ENCODE measurements at places on chromosomes 2 and 18. TPM values are rescaled to one million over a fixed set of nuclear protein-coding genes. Genes with fewer than 3 reads are reported as not detected.

Gene CLIP4
- 35.1 TPM for total RNA-seq

DNA sequence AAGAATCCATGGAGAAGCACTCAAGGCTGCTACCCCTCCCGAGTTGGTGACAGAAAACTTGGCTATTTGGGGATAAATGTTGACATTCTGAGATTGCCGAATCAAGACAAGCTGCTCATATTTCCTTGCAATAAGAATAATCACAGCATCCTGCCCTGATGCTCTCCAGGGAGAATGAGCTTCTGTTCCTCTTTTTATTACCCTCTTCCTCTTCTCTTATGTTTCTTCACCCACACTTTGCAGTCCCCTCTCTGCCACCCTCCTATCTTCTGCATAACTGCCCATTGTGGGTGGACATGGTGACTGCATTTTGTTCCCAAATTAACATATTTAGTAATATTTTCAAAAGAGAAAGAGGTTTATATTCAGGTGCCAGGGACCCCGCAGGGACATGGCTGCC, 11.9 kb upstream of the MSGN1 start:
- ATAC-seq, result no peak

Gene TRABD2A
- 0.24 TPM for total RNA-seq

Gene CENPA
- total RNA-seq, result 10.2 TPM

Gene IL1RL1
- total RNA-seq, result 2.8 TPM

- ATAC-seq, result no peak
Observed at GRCh38 chr2:128447538-128447995, 128.9 kb upstream of the HS6ST1 start.

GRCh38 chr2:4903656-4904348, 788.4 kb upstream of the SOX11 start:
- no peak for ATAC-seq

DNA sequence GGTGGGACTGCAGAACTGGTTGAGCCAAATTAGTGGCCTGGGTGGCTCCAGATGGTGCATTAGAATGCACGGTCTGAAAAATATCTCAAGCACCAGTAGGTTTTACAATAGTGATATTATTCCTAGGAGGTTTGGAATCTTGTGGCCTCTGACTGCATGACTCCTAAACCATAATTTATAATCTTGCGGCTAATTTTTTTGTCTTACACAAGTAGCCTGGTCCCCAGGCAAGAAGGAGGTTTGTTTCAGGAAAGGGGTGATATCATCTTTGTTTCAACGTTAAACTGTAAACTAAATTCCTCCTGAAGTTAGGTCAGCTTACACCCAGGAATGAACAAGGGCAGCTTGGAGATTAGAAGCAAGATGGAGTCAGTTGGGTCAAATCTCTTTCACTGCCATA, 98.9 kb upstream of the ARL4C start:
- no peak for ATAC-seq

GRCh38 chr2:219384083-219384713, 3.5 kb downstream of the DNPEP start:
- no peak for ATAC-seq

Gene CD8B
- total RNA-seq, result not detected

DNA sequence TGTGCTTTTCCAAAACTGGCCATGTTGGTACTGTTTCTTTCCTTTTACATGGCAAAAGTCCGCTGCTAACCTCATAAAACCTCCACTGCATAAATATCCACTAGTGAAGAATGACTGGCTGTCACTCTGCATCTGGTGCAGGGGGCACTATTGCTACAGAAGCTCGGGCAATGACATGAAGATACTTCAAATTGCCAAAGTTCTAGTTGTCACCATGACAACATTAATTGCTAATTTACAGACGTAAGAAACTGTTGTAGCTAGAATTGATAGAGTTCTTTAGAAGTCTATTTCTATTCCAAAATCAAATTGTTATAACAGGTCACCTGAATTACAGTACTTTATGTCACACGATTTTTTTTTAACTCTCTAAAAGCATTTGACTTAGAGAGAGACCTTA, 845 bp downstream of the CFAP210 start:
- no peak for ATAC-seq

GRCh38 chr18:46916551-46917107, 678 bp downstream of the PIAS2 start:
- ATAC-seq, result no peak

DNA sequence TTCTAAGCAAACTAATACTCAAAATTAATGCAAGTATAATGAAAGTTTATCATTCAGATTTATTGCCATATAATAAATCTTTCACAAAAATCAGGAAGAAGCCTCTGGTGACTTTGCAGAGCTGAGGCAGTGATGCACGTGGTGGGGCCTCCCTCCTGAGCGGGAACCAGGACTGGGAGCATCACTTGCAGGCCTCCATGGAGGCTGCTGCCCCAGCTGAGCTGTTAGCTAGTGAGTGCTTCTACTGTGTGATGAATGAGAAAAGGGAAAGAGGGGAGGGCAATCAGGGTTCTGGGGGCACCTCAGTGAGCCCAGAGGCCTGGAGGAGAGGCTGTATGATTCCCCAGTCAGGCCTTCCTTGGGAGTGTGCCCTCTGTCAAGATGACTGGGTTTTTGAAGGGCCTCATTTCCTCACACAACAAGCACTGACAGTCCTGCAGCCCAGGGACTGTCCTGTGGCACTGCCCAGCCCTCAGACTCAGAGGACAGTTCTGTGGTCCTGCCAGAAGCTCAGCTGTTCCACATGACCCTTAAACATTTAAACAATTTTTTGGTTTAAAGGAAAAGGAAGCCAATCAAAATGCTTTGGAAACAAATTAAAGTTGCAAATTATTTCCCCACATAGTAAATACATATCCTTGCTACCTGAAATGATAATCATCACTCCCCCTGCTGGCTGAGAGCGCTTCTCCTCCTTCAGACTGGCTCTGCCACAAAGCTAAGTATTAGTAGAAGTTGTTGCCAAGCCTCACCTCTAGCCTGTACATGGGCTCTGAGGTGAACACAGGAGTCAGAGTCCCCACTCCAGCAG, 90.9 kb upstream of the SMAD7 start:
- ATAC-seq, result peak; percentile 65

Gene DLX2
- total RNA-seq, result not detected

- no peak for ATAC-seq
Observed at GRCh38 chr2:63553049-63553448, 35.2 kb downstream of the WDPCP start.

GRCh38 chr2:240851078-240851991, 17.3 kb upstream of the AGXT start:
- ATAC-seq, result peak; percentile 91

- ATAC-seq, result no peak
Observed at GRCh38 chr2:21333684-21334083, 209.9 kb downstream of the TDRD15 start.

Gene CD226
- total RNA-seq, result 0.44 TPM

Gene TBR1
- total RNA-seq, result not detected

Gene RGPD4
- not detected for total RNA-seq

- no peak for ATAC-seq
Observed at GRCh38 chr2:172446474-172447063, 19.2 kb downstream of the ITGA6 start.

DNA sequence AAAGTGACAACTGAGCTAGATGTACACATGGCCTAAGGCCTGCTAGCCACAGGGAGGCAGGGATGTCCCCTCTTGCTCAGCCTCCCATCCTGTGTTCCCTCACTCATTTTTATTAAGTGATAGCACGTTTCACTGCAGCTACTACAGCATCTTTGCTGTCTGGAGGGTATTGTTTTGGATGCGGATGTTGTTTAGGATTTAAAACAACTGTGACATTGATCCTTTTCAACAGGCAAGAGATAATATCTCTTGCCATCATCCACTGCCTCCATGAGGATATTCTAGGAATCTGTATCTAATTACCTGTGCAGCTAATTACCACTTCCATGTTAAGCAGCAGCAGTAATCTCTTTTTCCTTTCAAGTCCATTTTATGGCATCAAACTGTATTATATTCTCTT, 345.4 kb downstream of the PARD3B start:
- ATAC-seq, result no peak

GRCh38 chr2:79901161-79901560, 388.3 kb downstream of the CTNNA2 start:
- no peak for ATAC-seq

Gene NYAP2
- total RNA-seq, result 0.32 TPM

DNA sequence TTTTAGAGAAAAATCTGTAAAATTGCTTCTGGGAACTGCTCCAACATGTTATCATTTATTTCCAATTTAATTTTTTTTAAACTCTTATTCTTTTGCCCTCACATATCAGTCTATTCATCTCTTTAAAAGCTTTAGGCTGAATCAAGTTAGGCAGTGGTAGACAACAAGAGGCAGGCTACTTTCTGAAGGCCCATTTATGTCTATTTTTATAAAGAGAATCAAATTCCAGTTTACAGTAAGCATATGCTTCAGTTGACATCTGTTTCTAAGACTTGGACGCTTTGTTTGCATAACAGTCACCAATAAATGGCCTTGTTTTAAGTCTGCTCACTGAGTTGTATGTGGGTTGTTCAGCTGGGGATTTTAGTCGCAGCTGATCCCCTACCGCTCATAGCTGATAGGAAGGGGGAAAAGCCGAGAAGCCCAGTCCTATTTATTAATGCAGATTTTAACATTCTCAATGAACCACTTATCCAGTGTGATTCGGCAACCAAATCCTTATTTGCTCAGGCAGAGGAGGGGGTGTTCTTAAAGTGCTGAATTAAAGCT, 260.4 kb upstream of the SIX3 start:
- ATAC-seq, result no peak

- no peak for ATAC-seq
Observed at GRCh38 chr18:31546476-31546875, 45.2 kb upstream of the TTR start.

Gene SCYGR4
- not detected for total RNA-seq

- peak; percentile 47 for ATAC-seq
Observed at GRCh38 chr2:59233920-59234319, 992.8 kb upstream of the FANCL start.

DNA sequence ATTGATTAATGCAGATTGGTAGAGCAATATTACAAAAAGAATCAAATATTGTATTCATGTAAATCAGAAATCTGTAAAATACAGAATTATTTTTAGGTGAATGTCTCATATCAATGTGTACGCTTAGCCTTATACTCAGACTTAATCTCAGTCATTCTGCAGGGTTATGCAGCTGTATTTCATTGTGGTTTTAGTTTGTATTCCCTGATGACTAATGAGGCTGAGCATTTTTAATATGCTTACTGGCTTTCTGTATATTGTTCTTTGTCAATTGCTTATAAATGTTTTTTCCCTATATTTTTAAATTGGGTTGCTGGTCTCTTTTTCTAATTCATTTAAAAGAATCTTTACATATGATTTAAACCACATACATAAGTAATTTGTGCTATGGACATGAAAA, 50.1 kb downstream of the CDH19 start:
- ATAC-seq, result no peak

Gene MEIS1
- 31.8 TPM for total RNA-seq

Gene DYNC2LI1
- total RNA-seq, result 10.3 TPM

DNA sequence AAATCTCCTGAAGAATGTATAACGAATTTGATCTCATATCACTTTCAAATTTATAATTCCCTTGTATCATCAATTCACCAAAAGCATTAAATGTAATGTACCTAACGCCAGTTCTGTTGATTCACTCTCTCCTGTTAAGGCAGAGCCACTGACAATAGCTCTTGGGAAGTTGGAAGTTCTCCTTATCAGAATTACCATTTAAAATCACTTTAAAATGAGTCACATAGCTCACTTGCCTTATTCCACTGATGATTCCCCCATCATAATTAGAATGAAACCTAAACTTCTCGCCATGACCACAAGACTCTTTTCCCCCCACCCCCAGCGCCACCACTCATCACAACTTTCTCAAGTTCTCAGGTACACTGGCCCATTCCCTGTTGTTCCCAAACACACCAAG, 117.1 kb downstream of the PID1 start:
- no peak for ATAC-seq

Gene TEX44
- total RNA-seq, result not detected

- peak; percentile 87 for ATAC-seq
Observed at GRCh38 chr2:55776479-55776878, 82.8 kb upstream of the PNPT1 start.

Gene KLHL30
- total RNA-seq, result 0.08 TPM

Gene TTR
- 0.20 TPM for total RNA-seq

- peak; percentile 85 for ATAC-seq
Observed at GRCh38 chr2:131104487-131105155, 515 bp upstream of the PLEKHB2 start.

GRCh38 chr2:221675201-221675908, 103.3 kb upstream of the EPHA4 start:
- ATAC-seq, result no peak

GRCh38 chr2:61911510-61911909, 6.0 kb downstream of the COMMD1 start:
- peak; percentile 71 for ATAC-seq

Gene CIDEA
- 0.80 TPM for total RNA-seq

GRCh38 chr2:111657351-111657975, 226.5 kb downstream of the ANAPC1 start:
- no peak for ATAC-seq

Measured in esophagus mucosa (tissue), 1 donor.